Muscle of arm (tissue), 14 donors: ENCODE measurements at places on chromosomes 4 and X. TPM values are rescaled to one million over a fixed set of nuclear protein-coding genes. Genes with fewer than 3 reads are reported as not detected.

- no peak for DNase-seq
Measured at GRCh38 chr4:151251603-151252304, 25.2 kb upstream of the PRSS48 start.

DNA sequence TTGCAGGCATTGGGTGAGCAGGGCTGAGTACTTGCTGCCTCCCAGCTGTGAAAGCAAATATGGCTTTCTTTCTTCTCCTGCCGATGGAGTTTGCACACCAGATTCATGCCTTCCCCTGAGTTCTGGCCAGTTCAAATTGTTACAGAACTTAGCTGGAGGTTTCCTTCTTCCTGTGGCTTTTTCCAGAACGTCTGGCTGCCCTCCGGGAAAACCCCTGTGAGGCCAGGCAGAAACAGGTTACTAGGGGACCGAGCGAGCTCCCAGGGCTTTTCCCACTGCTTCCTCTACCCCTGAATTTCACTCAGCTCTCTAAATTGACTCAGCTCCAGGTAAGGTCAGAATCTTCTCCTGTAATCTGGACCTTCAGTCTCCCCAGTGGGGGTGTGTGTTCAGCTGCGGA, 482.4 kb downstream of the C4orf33 start:
- no peak for DNase-seq

The CXCL1 gene
- 0.35 TPM for polyA plus RNA-seq

GRCh38 chrX:133414406-133415275, 648 bp downstream of the GPC4 start:
- no peak for DNase-seq

GRCh38 chrX:28639451-28639850, 52.2 kb downstream of the IL1RAPL1 start:
- peak; percentile 7 for DNase-seq

The MGAT4D gene
- not detected for polyA plus RNA-seq

GRCh38 chrX:50680990-50681389, 133.0 kb downstream of the SHROOM4 start:
- DNase-seq: no peak
